ENCODE measurements at places on chromosomes 1 and 21.

DNA sequence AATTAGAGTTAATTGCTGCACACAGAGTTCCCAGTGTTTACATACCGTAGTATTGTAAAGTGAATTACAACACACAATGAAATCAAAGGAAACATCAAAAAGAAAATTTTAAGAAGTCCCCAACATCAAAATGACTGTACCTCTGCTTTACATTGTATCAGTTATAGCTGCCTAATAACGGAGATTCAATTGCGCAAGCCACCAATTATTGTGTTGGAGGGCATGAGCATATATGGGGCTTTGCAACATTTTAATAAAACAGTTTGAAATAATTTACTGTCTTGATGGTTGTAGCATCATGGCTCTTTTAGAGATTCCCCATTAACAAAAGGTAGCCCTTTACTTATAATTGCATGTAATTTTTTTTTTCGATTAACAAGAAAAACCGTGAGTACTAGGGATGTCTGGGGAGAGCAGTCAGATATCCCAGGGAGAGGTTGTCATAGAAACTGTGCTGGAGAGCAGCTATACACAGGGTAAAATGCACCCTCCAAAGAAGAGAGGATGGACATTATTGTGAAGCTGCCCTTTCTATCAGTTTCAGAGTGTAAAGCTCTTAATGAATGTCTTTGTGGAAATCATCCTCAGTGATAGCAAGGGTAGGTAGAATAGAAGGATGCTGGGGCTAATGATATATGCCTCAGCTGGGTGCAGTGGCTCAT is 55.9 kb upstream of the BTG3 start:
- no peak for DNase-seq

DNA sequence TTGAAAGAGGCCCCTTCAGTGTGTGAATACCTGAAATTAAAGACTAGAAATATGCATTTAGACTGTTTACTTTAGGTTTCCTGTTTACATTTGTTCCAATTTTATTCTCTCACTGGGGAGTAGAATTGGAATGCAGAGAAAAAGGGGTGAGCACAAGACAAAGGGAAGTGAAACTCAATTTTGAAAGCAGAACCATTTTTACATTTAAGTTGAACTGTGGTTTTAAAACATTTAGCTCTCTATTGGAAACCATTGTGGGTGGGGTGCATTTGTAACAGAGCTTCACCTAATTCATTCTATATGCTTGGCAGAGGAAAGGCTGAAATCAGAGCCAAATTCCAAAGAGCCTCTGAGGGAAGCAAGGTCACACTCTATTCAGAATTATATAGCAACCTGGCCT is 235.3 kb upstream of the C1orf105 start:
- DNase-seq: no peak

DNA sequence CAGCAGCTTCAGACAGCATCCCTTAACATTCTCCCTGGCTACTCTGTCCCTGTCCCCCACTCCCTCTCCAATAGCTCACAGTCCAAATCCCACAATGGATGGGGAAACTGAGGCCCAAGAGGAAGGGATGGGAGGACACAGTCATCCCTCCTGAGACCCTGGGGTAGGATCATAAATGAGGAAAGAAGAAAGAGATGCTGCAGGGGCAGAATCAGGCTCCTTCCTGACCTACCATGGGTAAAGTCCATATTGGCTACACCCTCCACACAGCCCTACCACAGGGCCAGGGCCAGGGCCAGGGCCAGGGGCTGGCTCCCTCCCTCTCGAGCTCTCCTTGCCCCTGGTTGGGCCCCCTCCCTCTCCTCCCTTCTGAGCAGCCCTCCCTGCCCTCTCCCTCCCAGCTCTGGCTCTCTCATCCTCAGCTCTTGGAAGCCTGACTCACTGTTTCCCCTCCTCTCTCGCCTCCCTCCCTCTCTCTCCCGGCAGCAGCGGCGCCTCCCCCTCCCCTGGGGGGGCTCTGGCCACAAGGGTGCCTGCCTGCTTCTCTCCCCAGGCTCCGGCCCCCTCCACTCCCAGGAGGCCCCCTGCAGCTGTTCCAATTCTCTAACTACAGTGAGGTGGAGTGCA is 4.9 kb downstream of the AHDC1 start:
- no peak for DNase-seq

DNA sequence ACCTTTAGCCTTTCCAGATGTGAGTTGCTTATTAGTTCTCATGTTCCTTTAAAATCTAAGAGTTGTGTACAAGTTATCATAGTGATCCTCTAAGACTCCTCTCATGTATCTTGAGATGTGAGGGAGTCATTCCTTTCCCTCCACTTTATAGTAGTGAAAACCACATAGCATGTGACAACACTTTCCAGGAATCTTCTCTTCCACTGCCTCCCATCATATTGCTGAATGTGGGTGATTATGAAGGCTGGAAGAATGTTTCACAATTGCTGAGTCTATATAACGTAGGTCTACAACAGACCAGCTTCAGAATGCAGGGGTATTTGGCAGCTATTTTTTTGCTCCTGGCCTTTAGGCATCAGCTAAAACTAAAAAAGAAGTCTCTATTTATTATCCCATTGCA is 44.7 kb upstream of the LRRC7 start:
- no peak for DNase-seq

DNA sequence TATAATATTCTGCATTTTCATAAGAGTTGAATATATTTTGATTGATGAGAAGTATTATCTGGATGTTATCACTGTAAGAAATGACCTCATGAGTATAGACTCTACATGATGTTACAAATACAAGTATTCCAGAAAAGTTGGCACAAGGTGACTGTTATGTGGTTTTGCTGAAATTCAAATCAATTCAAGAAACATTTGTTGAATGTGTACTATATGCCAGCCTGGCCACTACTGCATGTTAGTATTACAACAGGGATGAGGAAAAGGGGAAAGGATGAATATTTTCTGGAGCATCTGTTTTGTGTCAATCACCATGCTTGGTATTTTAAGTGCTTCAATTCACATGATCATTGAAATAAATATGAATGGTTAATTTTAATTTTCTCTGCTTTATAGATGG is 250.9 kb upstream of the PBX1 start:
- DNase-seq: no peak
